T-helper 1 cell (primary cell): ENCODE measurements at places on chromosomes 5 and 9.

GRCh38 chr5:1783216-1783554 lies 16.5 kb downstream of the MRPL36 start:
- no peak for DNase-seq

DNA sequence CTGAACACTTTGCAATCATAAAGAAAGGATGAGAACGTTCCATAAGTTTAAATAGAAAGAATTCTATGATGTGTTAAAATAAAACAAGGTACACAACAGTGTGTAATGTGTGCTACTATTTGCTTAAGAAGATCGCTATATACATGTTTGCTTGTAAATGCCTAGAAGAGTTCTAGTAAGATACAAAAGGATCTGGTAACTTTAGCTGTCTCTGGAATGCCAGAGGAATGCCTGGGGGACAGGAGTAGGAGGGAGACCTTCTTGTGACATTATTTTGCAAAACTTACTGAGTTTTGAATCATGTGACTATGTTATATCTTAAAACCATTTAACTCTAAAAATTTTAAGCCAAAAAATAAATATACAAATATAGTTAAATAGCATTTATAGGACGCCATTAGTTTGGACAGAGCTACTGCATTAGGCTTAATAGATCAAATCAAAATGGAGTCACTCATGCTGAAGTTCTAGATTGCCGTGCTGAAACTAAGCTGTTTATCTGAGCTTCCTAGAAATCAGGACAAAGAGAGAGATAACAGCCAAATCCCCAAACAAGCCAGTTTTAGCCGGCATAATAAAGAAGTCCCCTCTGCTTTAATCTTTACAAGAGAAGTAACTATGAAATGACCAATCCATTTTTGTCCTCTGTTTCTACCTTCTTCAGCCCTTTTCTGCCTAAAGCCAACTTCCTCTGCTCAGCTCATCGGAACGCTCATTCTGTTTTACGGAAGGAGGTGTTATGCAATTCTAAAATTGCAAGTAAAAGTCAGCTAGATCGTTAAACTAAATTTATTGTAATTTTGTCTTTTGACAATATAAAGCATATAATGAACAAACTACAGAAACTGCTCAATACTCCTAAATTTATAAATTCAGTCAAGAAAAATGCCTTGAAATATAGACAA lies 44.8 kb downstream of the LIX1 start:
- no peak for DNase-seq

DNA sequence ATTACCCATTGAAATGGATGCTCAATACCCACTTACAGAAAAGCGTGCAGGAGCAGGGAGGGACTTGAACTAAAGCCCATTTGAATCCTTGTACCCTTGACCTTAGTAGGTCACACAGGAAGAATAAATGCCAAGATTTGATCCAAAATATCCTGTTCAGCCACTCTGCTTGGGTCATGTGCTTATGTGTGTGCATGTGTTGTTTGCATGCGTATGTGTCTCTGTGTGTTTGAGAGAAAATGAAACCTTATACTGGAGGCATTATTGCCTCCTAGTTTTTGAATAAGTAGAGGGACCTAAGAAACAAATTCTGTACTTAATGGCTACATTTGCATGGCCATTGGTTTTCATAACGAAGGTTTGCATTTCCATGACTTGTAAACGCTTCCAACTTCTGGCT lies 63.4 kb upstream of the TRIM32 start:
- DNase-seq: no peak

DNA sequence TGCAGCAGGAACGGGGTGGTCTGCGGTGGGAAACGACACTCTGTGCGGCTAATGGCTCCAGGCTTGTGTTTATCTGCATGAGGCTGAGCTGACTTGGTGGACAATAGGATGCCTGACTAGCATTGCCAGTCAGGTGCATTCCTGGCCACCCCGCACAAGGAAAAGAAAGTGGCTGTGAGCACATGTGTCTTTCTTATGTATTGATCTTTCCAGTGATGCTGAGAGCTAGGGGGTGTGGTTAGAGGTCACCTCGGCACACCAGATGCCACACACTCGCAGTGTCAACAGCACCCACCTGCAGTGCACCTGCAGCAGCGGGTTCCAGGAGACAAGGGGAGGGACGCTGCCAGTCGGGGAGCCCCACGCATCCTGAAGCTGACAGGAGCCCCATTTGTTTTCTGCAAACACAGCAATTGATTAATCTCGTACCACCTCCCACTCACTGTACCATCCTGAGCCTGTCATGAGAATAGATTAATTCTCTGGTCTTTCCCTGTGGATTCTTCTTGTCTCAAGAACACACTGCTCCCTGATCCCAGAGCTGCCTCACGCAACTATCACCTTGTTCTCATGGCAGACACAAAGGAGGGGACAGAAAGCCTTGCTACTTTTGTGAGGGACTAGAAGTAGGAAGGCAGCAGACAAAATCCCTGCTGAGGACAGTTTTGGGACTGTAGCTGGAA lies 251.7 kb upstream of the WWC1 start:
- DNase-seq: no peak

DNA sequence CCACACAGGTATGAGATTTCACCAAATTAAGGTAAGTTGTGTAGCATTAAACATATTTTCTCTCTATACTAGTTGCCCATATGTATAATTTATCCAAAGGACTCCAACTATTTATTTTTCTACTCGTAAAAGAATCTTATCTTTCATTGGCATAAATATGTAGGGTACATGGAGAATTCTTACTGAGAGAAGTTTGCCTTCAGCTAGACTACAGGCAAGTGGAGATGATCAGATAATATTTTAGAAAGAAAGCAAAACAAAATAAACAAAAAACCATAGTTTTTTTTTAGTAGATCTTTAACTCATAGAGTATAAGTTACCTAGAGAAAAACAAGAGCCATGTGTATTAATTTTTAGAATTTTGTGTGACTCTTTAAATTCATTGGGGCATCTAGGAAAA lies 743.1 kb upstream of the ARRDC3 start:
- DNase-seq: no peak

GRCh38 chr9:129637673-129638439 lies 4.1 kb downstream of the ASB6 start:
- DNase-seq: no peak

- DNase-seq: no peak
These were observed 382.3 kb upstream of the SLC30A5 start for GRCh38 chr5:68711293-68712200.
